ENCODE measurements at places on chromosomes 3 and 15.

DNA sequence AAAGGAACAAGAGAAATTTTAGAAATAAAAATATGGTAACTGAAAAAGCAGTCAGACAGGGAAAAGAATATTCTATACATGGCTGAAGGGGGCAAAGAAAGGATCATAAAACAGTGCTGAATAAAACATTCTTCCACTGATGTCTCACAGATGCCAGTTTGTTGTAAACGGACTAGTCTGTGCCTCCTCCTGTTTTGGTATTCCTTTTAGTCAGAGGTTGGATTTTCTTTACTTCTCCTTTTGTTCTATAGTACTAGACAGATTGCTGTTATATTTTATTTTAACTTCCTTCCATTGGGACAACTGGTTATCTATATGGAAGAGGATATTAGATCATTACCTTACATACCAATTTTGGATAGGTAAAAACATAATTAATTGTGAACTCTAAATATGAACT is 16.0 kb upstream of the GNB5 start:
- DNase-seq = no peak

DNA sequence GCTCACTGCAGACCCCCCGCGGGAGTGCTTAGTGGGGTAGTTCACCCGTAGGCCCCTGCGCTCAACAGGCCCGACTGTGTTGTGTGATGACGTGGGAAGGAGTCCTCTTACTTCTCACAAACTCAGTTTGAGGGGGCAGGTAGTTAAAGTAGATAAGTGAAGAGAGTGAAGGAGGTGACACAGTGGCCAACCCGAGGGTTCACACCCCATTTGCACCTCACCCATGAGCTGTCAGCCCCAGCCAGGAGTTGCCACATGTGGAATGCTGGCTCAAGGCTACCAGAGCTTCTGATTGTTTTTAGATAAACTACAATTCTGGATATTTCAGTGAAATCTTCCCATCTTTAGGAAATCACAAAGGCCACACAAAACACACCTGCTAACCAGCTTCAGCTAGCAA is 64.1 kb upstream of the ABHD17C start:
- DNase-seq = no peak

DNA sequence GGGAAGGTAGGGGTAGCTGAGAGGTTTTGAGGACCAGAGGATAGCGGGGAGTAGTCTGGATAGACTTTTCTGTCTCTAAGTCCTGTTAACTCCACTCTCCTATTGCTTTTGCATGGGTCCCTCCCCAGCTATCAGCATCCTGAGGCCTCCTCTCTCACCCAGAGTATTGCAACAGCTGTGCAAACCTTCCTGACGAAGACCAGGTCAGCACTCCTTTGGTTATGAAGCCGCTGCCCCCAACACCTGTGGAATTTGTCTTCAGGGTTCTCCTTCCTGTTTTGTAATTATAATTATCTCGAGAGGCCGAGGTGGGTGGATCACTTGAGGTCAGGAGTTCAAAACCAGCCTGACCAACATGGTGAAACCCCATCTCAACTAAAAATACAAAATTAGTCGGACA is 24.8 kb downstream of the TYRO3 start:
- no peak for DNase-seq

DNA sequence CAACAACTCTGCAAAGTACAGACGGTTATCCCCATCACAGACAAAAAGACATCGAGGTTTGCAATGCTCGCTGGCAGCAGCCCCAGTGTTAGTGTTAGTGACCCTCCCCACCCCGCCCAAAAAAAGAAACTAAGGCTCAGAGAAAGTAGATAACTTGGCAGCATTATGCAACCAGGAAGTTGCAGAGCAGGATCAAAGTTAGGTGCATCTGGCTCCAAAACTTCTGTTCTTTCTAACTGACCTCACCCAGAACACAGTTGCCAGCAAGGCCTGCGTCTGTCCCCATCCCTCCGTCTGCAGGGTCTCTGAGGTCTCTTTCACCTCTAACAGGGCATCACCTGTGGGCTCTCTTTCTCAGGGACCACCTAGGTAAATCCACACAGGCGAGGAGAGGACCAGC is 51.5 kb downstream of the BDH1 start:
- DNase-seq = no peak

GRCh38 chr15:67825881-67826716 is 790 bp downstream of the SKOR1 start:
- DNase-seq = no peak

GRCh38 chr3:134464064-134464688 is 21.6 kb downstream of the ANAPC13 start:
- no peak for DNase-seq

- no peak for DNase-seq
These were observed 167.3 kb upstream of the NANOGP8 start for GRCh38 chr15:35252351-35252865.

DNA sequence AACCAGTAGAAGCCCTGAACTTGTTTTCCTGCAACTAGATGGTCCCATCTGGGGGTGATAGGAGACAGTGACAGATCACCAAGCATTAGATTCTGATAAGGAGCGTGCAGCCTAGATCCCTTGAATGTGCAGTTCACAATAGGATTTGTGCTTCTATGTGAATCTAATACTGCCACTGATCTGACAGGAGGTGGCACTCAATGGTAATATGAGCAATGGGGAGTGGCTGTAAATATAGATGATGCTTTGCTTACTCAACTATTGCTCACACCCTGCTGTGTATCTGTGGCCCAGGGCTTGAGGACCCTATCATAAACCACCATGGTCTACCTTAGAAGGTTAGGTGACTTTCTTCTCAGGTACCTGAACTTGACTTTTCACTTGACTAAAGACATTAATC is 417.1 kb upstream of the ARHGEF26 start:
- no peak for DNase-seq

Measured in activated naive CD4-positive, alpha-beta T cell (primary cell).